Fibroblast of pulmonary artery (primary cell): ENCODE measurements at places on chromosomes 1 and 21.

DNA sequence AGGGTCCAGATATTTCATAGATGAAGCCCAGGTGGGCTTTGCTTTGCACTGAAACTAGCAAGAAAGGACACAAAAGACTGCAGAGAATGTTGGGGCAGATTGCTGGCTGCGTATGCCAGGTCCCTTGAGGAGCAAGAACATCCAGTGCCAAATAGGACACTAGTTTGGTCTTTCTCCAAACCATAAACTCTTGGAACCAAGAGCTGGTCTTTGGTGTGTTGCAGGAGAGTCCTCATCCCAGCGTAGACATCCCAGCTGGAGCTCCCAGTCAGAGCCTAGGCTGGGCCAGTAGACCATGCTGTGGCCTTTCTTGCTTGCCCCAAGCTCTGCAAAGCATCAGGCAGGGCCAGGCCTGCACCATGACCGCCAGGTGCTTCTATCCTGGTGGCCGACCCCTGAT, 87.5 kb downstream of the ATP5PO start:
- no peak for DNase-seq

DNA sequence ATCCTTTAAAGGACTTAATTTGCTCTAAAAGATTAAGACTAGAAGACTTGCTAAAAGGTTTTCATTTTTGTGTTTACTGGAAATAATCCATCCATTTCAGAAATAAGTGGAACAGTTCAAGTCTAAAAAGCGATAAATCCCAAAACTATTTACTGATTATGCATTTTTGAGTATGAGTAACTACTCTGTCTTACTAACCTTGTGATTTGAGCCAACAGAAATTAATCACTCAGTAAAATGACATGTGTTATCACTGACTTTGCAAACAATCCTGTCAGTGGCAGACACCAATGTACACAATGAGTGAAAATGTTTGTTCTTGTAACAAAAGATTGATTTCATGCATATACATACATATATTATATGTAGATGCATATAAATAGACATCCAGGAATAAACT, 218.0 kb downstream of the DENND1B start:
- DNase-seq = peak; percentile 36

DNA sequence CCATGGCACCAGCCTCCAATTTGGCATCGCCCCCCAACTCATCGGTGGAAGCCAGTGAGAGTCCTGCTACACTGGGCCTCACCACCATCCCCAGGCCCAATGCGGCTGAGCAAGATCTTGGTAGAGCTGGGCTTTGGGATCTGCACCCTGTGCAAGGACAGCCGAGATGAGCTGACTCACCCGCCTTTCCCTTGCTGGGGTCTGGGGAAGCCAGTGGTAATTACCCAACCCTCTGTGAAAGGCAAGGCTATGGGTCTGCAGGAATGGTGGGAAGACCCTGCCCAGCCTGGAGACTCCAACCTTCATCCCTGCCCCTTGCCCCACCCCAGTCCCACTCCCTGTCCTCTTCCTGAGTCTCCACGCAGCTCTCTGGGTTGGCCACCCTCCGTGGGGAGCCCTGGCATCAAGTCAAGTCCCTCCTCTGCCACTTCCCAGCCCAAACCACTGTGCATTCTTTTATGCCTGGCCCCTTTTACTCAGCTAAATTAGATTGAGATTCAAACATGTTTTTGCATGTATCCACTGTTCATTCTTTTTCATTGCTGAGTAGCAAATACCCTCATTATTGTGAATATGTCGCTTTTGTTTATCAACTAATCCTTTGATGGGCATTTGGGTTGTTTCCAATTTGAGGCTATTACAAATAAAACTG, 8.8 kb downstream of the SMCP start:
- no peak for DNase-seq

GRCh38 chr1:65508051-65508450, 87.6 kb downstream of the LEPR start:
- no peak for DNase-seq

DNA sequence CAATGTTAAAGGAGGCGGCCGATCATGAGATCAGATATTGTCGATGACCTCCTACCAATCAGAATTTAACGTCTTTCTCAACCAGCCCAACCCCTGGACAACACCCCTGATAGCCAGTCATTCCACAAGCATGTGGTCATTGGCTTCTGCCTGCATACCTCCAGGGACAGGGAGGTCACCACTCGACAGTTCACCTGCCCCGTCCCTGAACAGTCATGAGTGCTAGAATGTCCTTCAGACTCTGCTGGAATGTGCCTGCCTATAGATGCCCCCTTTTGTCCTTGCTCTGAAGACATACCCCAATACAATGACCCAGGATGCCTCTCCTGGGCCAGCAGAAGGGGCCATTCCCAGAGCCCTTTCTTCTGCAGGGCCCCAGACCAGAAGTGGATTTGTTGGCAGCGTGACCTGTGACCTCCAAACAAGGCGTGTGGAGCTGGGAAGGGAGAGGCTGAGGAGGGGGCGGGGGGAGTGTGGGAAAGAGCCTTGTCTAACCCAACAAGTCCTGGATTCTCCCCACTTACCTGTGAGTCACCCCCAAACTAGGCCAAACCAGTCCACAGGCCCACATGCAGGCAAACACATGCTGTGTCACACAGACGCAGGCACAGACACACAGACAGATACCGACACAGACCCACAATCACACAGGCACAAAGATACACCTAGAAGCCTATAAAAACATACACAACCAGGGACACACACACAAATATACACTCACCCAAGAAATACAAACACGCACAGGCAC, 2.2 kb downstream of the CRYBG2 start:
- DNase-seq = no peak

GRCh38 chr1:203273869-203274602, 31.3 kb upstream of the BTG2 start:
- DNase-seq = no peak

- no peak for DNase-seq
Measured at GRCh38 chr1:1355416-1355815, 2.9 kb downstream of the MXRA8 start.

- DNase-seq = no peak
Measured at GRCh38 chr21:43939443-43940328, 72.4 kb upstream of the TRAPPC10 start.

DNA sequence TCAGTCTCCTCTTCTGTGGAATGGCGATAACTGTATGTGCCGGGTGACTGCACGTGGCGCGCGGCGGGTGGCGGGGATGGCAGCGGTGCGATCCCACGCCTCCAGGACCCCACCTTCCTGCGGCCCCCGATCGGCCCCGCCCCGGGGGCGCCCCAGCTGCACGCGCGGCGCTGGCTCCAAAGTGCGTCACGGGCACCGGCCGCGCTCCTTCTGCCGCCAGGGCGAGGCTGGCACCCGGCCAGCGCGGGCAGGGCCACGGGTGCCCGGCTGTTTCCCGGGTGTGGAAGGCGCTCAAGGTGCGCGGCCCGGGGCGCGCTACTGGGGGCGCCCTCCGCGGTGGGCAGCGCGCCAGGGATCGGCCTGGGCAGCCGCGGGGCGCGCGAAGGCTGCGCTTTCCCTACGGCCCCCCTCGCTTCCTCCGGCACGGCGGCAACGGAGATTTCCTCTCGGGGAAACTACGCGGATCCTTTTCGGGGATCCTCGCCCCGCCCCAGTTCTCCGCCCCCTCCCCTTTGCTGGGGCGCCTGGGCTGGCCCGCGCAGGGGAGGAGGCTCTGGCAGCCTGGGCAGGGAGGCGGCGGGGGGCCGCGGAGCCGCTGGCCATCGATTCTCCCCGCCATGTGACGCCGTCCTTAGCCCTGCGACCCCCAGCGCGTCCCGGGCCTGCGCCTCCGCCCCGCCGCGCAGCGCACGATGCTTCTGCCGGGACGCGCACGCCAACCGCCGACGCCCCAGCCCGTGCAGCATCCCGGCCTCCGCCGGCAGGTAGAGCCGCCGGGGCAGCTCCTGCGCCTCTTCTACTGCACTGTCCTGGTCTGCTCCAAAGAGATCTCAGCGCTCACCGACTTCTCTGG, at the start of gene EVA1C:
TSS of gene EVA1C (plus strand) at position 545 of the 853 bp plus-strand sequence. CDS start at position 693, 148 bp downstream.
- DNase-seq = peak; percentile 77

GRCh38 chr1:162485236-162485635, 12.4 kb upstream of the UHMK1 start:
- DNase-seq = no peak

- DNase-seq = no peak
Measured at GRCh38 chr1:153771261-153771660, 3.9 kb upstream of the SLC27A3 start.

DNA sequence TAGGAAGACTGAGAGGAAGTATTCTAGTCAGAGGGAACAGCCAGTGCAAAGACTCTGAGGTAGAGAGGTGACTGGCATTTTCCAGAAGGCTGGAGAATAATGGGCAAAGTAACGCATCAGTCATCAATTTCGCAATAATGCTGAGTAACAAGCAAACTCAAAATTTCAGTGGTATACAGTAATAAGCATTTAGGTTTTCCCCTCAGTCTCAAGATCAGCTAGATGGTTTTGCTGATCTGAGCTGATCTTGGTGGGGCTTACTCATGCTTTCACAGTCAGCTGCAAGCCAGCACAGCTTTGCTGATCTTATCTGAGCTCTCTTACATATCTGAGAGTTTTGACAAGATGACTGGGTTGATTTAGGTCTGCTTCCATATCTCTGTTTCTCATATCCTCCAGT, 108.7 kb downstream of the TSEN15 start:
- peak; percentile 51 for DNase-seq

GRCh38 chr1:235843461-235843961, 23.2 kb downstream of the LYST start:
- DNase-seq = peak; percentile 67

GRCh38 chr1:198660341-198661261, 21.8 kb downstream of the PTPRC start:
- no peak for DNase-seq

DNA sequence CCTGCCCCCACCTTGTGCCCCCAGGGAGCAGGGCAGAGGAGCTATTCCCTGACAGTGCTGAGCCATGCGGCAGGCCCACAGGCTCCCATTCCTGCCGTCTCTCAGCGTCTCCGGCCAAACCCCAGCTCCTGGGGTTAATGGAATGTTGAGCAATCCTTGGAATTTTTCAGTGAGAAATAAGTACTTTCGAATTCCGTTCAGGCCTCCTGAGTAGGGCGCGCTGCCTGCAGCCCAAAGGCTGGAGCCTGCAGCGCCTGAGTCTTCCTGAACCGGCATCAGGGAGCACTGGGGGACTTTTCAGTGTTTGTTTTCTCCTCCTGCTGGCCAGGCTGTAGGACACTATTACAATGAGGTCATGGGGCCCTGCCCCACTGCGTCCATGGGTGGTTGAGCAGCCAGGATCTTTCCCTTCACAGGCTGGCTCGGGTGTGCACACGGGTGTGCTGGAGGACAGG, 33.3 kb upstream of the CSF1 start:
- DNase-seq = peak; percentile 95

- no peak for DNase-seq
Measured at GRCh38 chr1:225776294-225776693, 1.3 kb upstream of the SRP9 start.

DNA sequence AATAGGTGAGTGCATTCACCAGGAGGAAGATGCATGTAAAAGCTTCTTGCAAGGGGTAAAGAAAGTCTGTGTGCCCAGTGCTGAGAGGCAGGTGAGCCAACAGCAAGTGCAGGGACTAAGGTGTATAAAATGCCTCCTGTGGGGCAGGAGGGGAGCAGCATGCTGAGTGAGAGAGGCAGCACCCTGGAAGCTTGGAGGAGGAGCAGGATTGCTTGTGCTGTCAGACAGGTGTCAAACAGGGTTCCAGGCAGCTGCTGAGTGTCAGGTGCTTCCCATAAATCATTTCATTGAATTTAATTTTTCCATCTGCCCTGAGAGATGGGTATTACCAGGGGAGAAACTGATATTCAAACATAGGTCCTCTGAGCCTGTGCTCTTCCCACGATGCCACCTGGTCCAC, 13.9 kb downstream of the BSND start:
- DNase-seq = no peak

GRCh38 chr21:42107177-42107880, 36.2 kb downstream of the UMODL1 start:
- DNase-seq = no peak

DNA sequence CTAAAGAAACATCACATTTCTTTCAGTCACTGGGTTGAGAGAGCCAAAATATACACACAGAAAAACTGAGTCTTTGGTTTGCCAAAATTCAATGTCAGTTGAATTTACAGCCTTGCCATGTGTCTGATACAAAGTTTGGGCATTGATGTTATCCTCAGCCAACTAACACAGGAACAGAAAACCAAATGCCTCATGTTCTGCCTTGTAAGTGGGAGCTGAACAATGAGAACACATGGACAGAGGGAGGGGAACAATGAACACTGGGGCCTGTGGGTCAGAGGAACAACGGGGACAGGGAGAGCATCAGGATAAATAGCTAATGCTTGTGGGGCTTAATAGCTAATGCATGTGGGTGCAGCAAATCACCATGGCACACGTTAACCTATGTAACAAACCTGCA, 39.6 kb upstream of the C21orf91 start:
- DNase-seq = no peak

DNA sequence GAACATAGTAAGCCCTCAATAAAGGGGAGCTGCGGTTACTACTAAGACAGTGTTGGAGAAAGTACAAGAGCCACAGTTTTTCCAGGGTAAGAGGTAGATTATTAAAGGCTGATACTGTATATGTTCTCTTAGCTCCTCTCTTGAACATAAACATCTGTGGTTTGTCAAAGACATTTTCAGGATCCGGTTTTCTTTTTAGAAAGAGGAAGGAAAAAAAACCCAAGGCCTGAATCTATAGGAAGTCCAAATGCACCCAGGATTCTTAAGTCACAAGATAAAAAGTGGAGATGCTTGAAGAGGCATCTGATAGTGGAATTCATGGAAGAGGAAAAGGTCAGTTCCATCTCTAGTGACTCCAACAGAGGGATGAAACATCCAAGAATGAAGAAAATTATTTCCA, 24.6 kb upstream of the SLC45A3 start:
- no peak for DNase-seq

DNA sequence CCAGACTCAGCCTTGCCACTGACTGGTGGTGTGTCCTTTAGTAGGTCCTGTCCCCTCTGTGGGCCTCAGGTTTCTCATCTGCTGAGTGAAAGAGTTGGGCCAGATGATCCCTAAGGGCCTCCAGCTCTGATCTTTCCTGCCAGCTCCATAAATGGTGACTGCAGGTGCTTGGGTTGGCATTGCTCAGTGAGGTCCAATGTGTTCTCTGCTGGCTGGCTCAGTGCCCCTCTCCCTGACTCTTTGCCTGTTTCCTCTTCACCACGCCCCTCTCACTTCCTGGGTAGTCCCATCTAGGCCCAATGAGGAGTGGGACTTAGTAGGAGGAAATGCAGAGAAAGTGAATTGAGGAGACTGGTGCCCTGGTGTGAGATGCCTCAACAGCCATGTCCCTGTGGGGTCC, 36.6 kb downstream of the UBE2T start:
- no peak for DNase-seq
